NCI-H1694 (cell line): ENCODE measurements at places on chromosomes 6 and 20.

DNA sequence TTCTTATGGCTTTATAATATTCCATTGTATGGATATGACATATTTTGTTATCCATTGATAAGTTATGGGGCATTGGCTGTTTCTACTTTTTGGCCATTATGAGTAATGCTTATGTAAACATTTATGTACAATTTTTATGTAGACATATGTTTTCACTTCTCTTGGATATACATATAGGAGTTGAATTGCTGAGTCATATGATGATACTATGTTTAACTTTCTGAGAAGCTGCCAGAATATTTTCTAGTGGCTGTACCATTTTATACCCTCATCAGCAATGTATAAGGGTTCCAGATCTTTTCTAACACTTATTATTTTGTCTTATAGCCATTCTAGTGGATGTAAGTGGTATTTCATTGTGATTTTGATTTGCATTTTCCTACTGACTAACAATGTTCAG, 23.1 kb downstream of the OTOR start:
- no peak for DNase-seq

DNA sequence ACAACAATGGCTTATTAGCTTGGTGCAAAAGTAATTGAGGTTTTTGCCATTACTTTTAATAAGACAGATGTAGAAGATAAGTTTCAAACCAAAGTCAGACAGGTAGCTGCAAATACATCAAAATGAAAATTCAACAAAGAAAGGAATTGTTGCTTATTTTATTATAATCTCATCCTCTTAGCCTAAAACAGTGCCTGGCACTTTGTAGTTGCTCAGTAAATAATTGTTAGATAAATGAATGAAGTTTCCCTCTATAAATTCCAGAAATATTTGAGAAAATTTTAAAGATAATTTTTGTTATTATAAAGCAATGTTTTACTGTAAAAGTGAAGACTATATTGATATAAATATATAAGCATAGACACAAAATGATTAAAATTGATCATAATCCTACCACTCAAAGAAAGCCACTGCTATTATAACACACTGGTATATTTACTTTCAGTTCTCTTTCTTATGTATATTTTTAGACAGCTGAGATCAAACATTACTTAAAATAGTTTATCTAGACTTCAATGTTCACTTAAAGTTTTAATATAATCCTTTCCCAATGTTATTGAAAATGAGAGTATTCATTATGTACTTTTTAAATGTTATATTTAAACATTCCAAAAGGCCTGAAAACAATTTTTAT, 42.5 kb downstream of the SESN1 start:
- no peak for DNase-seq

- DNase-seq, result no peak
Measured at GRCh38 chr6:148682252-148682651, 64.6 kb upstream of the UST start.

DNA sequence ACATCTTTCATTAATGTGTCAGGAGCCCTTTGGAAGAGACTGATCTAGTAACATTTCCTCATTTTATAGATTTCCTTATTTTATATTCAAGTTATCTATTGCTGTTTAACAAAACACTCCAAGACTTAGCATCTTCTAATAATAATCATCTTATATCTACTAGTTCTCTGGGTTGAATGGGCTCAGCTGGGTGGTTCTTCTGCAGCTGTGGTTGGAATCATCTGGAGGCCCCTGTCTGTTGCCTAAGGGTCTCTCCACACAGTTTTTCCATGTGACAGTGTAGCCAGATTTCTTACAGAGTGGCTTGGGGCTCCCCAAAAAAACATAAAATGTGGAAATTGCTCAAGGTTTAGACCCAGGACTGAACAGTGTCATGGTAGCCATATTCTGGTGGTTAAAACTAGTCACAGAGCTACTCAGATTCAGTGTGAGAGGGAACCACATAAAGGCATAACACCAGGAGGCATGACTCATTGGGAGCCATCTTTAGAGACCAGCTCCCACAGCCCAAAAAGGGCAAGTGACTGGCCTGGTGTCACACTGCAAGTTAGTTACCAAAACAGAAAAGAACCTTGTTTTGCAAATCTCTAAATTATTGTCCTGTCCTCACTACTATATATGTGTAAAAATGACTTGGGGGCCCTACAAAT, 11.5 kb downstream of the SLC2A10 start:
- DNase-seq, result no peak

DNA sequence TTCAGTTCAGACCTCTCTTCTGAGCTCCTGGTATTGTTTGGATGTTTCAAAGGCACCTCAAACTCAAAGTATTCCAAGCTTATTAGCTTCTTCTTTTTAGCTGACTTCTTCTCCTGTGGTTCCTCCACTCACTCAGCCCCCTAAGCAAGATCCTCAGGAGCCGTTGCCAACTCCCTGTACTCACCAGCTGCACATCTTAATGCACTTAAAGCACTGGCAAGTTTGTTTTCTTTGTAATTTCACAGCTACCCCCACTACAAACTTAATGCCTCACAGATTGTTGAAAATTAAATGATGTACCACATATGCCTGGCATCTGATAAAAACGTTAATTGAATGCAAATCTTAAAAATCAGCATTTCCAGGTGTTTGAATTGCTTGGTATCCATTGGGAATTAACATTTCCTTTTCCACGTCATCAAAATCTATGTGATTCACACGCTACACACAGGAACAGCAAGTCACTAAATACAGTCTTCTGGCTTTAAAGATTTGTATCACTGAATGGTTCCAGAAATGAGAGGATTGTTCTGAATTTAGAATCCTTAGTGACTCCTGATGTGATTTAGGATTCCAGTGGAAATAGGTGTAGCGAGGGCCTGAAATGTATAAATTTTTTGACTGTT, 24.5 kb downstream of the CALHM6 start:
- DNase-seq, result no peak

GRCh38 chr20:2891343-2891742, 18.1 kb downstream of the PTPRA start:
- DNase-seq, result no peak

DNA sequence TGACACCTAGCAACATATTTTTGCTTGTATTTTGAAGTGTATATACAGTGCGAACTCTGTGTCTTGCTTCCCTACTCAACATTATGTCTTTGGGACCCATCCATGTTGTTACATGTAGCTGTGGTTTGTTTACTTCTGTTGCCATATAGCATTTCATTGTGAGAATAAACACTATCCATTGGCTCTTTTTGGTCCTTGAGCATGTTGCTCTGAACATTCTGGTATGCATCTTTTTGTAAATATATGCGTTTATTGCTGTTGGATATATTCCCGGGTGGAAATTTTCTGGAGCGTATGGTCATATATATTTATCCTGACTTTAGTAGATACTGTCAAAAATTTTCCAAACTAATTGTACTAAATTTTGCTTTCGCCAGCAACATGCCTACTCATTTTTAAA, 222.5 kb upstream of the SPTLC3 start:
- no peak for DNase-seq

DNA sequence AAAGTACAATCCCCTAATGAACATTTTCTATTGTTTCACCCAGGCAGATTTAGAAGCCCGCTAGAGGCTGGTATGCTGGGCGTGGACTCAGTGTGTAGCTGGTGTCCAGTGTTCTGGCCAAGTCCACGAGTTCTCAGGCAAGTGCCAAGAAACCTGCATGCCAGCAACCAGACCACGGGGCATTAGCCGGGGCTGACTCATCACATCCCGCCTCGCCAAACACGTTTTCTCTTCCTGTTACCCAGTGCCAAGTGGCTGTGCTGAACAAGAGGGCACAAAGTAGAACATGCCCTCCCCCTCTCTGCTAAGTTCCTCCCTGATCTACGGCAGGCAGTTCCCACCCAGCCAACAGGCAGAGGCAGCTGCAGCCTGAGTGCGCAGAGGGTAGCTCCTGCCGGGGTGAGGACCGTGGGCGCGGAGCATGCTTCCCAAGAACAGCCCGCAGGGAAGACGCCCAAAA, 29.6 kb downstream of the RAMACL start:
- DNase-seq, result no peak

GRCh38 chr6:145539831-145540230, 195.5 kb downstream of the EPM2A start:
- no peak for DNase-seq

DNA sequence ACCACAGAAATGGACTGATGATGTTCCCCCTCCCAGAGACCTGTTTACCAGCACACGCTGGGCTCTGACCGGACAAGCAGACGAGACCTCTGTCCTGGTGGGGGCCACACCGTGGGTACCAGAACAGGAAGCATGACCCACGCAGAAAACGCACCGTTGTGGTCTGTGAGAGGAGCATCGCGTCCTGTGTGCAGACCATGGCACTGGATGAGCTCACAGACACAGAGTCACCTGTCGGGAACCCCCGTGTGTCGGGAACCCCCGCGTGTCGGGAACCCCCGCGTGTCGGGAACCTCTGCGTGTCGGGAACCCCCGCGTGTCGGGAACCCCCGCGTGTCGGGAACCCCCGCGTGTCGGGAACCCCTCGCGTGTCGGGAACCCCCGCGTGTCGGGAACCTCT, 37.4 kb downstream of the MYT1 start:
- DNase-seq, result no peak
